GM20000 (cell line): ENCODE measurements at places on chromosomes 4 and X.

DNA sequence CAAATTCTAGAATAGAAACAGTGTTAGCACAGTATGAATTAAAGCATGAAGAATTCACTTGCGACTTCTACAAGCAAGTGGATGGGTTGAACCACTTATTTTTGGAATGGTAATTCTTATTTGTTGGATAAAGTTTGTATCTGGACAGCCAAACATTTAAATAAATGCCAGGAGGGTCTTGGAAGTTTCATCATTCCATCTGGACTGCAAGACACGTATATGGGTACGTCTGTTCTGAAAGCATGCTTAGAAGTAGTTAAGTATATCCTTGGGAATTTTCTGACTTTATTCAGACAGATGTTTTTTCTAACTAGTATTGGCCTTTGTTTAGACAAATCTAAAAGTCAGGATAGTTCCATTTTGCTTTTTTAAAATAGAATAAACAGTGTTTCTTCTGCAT lies 77.5 kb upstream of the CASK start:
- DNase-seq: no peak

- DNase-seq: no peak
Measured at GRCh38 chrX:137747244-137748043, 181.5 kb downstream of the ZIC3 start.

GRCh38 chrX:103756736-103757135 lies 19.9 kb upstream of the PLP1 start:
- no peak for DNase-seq

GRCh38 chr4:77121736-77122240 lies 35.2 kb upstream of the CCNG2 start:
- no peak for DNase-seq

DNA sequence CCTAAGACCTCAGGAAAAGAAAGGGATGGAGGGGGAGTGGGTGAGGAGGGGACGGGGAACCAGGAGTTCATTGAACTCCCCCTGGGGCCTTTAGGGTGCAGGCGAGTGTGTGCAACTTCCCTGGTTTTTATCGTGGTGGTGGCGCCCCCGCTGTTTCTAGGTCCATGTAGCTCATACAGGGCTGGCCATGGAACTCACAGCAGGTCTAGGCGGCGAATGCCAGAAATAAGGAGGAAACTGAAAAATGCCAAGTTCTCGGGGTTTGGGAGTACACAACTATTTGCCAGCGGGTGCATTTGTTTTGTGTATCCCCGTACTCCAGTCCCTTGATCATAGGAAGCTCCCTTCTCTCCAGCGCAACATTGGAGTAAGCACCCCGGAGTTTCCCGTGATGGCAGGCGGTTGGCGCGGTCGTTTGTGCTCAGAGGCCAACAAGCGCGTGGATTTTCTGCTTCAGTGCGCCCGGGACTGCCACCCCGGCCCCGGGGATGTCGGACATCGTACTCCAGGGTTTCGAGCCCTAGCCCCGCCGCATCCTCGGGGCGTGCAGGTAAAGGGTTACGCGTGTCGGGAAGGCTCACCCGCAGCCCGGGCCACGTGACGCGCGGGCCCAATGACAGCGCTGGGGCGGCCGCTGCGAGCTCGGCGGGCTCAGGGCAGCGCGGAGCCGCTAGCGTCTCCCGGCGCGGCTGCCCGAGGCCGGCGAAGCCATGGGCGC lies 208.9 kb downstream of the NWD2 start:
- peak; percentile 65 for DNase-seq

- DNase-seq: no peak
Measured at GRCh38 chr4:102246416-102246815, 98.9 kb downstream of the SLC39A8 start.

GRCh38 chr4:31458813-31459212 lies 738.6 kb downstream of the PCDH7 start:
- DNase-seq: no peak
